ENCODE measurements at places on chromosomes 6 and 20.

- DNase-seq = peak; percentile 18
These were observed 20.7 kb downstream of the FOXO3 start for GRCh38 chr6:108581237-108581931.

DNA sequence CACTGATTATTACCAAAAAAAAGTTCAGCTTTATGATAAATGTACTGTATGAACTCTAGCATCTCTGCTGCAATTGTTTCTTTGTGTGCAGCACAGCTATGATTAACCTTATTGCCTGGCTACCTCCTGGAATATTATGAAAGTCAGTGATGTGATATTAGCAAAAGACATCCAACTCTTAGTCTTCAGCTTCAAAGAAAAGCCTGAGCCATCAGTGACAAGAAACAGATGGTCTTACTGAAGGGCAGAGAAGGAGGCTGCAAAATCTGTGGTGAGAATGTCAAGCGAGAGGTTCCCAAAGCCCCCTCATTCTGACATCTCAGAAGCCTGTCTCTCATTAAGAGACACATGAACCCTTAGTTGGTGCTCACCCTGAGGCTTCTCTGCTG lies 89.4 kb upstream of the TNFAIP3 start:
- no peak for DNase-seq

DNA sequence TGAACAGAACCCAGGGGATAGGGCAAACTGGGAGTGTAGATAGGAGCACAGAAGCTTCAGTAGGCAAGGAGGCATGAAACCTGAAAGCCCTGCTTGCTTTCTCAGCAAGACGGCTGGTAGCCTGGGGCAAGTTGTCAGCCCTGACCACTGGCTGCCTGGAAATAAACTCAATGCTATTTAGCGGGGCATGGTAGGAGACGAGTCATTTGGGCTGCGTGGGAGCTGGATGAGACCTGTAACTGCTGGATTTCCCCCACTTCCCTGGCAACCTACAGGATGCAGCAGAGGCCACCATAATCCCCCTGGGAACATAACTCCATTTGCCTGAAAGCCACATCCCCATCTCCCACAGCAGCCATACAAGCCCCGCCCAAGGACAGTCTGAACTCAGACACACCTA lies 332.6 kb upstream of the TBX18 start:
- DNase-seq = no peak

GRCh38 chr6:26400626-26401025 lies 1.4 kb upstream of the BTN3A1 start:
- DNase-seq = no peak

DNA sequence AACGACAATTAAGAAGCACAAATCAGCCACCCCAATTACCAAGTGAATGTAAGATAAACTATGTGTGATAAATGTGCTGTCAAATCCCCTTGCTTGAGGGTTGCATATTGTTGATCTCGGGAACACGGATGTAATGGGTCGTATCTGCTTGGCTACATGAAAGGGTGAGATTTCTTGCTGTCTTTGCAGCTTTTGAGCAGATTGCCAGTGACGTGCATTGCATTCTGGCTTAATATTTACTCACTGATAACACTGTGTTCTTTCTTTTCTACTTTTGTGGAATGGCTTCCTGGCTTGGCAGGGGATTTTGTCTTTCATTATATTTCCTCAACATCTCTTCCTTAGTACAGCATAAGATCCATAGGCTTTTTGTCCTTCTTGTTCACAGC lies 10.5 kb upstream of the FAM210B start:
- peak; percentile 50 for DNase-seq

- no peak for DNase-seq
These were observed 704.2 kb upstream of the CITED2 start for GRCh38 chr6:140078561-140079125.

DNA sequence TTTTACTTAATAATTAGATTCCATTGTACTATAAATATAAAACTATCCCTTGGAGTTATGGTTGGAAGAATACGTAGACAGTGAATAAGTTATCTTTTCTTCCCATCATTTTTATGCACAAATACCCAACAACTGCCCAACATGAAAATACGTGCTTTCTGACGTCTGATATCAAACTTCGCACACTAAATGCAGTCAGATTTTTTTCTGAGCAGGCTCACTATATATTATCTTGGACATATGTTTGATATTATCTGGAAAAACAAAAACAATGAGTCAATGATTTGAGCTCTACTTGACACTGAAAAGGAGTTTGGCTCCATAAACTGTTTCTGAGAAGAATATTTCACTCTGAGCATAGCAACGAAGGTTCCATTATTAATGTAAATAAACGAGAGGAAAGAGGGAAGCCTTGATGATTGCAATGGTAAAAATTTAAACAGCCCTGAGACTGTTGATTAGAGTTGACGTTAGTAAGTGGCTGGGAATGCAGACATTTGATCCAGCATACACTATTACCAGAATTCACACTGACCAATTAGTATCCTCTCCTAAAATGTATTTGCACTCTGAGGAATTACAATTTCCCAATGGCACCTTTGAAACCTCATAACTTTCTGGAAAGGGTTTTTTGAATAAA lies 1090.0 kb downstream of the EPHA7 start:
- DNase-seq = no peak

Measured in HuH-7 (cell line).